ENCODE measurements at places on chromosomes 5 and 9.
A peak's percentile ranks its signal among the peaks of the same experiment; 100 is the strongest.

DNA sequence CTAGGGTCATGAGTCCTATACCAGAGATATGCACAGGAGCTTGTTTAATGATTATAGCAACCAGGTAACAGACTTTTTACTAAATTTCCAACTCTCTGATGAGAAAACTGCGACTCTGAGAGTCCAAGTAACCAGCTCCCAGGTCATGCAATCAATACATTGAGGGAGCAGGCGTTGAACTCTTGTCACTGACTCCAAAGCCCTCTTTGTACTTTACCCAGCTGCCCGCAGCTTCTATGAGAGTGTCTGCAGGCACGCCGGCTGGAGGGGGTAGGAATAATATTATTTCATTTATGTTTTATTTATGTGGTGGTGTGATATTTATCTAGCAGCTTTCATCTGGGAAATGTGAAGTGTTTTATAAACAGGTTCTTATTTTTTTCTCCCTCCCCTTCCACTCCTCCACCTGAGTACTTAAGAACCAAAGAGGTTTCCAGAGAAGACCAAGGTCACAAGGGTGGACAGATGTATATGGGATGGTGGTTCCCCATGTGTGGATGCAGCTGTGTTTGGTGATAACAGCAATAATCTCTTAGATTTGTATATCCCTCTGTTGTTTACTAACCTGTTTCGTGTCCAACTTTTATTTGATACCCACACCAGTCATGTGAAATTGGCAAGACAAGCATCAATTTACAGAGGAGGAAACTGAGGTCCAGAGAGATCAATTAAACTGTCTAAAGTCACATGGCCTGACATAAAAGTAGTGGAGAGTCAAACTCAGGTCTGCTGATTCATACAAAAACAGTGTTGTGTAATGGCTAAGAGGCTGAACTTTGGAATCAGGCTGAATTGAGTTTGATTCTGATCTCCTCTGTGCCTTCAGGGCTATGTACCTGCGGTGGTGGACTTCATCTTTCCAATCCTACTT is 140.2 kb upstream of the TRIM32 start:
- no peak for DNase-seq

- DNase-seq = peak; percentile 89
Observed at GRCh38 chr5:32193591-32193990, 19.5 kb upstream of the GOLPH3 start.

DNA sequence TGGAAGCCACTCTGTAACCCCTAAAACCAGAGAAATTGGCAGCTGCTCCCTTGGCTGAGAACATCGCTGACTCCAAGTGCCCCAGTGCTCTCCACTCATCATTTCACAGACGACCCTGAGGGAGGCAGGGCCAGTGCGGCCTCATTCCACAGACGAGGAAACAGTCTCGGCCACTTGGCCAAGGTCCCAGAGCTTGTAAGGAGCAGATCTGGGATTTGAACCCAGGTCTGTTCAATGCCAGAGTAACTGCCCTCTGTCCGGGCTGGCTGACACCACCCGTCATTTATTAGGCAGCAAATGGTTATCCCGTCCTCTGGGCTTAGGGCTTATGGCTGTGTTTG is 19.9 kb upstream of the IER5L start:
- no peak for DNase-seq

- DNase-seq = no peak
Observed at GRCh38 chr5:171848911-171849520, 63.4 kb downstream of the SMIM23 start.

GRCh38 chr9:13113216-13113615 is 166.3 kb downstream of the MPDZ start:
- DNase-seq = no peak

GRCh38 chr5:146789712-146790653 is 88.6 kb downstream of the PPP2R2B start:
- DNase-seq = no peak

DNA sequence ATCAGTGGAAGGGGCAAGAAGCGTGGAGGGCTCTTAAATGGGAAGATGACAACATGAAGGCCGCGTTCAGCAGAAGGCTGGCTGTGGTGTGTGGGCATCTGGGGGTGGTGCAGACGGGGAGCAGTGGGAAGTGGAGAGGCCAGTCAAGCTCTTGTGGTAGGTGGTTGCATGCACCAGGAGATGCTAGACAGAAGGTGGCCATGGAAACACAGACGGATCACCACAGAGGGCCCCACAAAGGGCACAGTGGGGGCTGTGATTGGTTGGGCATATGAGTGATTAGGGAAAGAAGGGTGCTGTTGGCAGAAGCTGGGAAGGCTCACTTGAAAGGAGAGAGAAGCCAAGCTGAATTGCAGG is 14.7 kb downstream of the MTMR12 start:
- DNase-seq = no peak

GRCh38 chr9:133967024-133967741 is 24.9 kb downstream of the VAV2 start:
- no peak for DNase-seq

- DNase-seq = no peak
Observed at GRCh38 chr5:80782626-80783025, 127.8 kb upstream of the DHFR start.

DNA sequence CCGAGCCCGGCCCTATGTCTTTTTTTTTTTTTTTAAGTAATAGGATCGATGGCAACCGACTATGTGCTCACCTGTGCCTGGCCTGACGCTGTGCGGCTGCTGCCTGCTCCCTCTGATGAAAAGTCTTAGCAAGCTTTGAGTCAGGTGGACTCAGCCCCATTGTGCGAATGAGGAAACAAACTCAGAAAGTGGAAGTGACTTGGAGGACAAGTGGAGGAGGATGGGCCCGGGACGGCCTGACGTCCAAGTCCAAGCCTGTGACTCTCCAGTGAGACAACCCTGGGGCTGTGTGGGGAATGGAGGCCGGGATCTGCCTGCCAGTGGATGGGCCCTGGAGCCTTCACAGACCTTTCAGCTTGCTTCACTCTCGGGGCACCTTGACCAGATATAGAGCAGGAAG is 57.9 kb downstream of the EXD3 start:
- DNase-seq = peak; percentile 31

DNA sequence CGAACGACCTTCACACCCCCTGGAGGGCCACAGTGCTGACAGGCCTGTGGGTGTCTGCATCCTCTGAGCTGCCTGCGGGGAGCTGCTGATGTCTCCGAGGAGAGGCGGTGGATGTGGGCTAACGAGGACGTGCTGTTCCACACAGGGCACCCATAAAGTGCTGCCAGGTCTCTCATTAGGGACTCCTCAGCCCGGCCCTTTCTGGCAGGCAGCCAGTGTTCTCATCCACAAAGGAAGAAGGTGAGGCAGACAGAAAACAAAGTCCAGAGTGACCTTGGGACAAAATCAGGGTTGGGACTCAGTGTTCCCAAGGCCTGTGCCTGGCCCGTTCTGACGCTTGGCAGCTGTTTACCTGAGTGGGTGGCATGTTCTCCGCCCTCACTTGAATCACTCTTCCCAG is 29.3 kb downstream of the CARTPT start:
- no peak for DNase-seq

- DNase-seq = no peak
Observed at GRCh38 chr5:139022528-139022927, 147.4 kb upstream of the LRRTM2 start.

Data from suppressor macrophage treated with lipopolysaccharide for 4 hours (primary cell).